Stimulated activated CD8-positive, alpha-beta memory T cell treated with anti-CD3 and anti-CD28 coated beads, Interleukin-12 subunit alpha, Interleukin-12 subunit beta, amount 100 ng/mL, for 4 hours (primary cell): ENCODE measurements at places on chromosomes 16 and 17.

DNA sequence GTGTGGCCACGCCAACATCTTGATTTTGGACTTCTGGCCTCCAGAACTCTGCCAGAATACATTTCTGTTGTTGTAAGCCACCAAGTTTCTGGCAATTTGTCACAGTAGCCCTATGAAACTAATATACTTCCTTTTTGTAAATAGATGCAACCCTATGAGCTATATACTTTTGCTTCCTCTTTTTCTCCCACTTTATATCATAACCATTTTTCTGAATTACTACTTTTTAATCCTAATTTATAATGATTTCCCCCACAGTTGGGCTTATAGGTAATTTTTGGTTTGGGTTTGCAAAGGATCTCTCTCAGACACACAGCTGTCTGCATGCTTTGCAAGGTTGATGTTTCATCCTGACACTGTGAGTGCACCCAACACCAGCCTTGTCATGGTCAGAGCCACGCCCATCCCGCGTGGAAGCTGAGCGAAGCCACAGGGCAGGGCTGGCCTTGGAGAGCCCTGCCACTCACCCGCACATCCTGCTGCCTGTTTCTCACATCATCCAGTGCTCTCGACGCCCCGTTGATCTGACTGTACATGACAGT lies 5.8 kb downstream of the TRIM25 start:
- DNase-seq: peak; percentile 10

DNA sequence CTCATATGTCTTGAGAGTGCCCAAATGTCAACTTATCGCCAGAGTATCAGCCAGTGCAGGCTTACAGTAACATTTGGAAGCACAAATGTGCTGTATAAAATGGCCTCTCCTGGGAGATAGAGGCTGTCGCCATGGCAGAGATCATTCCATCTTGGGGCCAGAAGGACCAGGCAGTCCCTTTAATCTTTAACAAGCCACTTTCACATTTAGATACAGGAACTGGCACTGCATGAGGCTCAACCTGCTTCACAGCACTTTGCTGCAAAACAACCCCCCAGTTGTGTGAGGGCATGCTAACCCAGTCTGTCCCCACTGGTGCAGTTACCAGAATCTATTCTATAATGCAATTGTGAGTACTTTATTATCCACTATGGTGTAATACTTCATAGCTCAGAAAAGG lies 4.7 kb upstream of the RFFL start:
- DNase-seq: no peak

DNA sequence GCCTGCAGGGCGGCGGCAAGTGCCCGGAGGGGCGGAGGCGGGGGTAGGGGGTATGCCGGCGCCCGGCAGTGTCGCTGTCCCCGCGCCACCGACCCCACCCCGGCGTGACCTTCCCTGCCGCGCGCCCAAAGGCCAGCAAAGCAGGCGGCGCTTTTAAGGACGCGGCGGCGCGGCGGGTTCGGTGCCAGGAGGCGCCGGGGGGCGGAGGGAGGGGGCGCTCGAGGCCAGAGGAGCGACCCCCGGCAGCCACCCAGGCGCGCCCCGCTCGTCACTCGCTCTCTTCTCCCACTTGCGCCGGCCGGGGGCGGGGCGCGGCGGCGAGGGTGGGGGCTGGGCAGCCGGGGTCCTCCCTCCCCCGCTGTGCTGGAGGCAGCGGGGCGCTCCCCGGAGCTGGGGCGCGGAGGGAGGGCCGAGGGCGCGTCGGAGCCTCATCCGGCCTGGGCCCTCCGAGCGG lies 8.6 kb upstream of the BAHCC1 start:
- no peak for DNase-seq

DNA sequence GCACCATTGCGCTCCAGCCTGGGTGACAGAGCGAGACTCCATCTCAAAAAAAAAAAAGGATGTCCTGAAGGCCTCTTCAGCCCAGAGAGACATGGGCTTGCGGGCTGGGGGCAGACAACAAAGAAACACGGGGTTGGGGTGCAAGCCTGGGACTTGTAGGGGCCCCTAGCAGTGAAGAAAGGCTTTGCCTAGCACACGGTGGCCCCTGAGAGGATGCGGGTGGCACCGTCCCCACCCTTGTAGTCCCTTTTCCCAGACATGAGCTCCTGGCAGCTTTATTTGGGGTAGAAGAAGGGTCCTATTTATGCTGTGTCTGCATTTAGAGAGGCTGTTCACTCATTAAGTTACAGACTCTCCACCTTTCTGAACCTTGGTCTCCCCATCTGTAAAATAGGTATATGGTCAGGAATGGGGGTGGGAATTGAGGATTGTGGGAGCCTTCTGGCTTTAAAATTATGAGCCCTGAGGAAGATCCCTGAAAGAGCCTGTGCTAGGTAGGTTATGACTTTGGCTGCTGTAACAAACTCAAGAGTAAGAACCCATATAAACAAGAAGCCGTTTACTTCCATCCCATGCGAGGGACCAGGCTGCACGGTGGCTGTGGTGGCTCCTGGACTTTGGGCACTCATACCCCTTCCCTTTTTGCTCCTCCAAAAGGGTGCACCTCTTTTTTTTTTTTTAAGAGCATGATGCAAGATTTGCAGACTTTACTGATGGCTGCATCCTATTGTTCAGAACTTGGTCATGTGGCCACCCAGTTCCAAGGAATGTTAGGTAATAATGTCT lies 20.6 kb upstream of the ADGRG1 start:
- no peak for DNase-seq

GRCh38 chr16:1053121-1053521 lies 19.4 kb upstream of the SSTR5 start:
- no peak for DNase-seq

GRCh38 chr17:65193716-65194293 lies 56.6 kb downstream of the RGS9 start:
- DNase-seq: no peak

GRCh38 chr16:12793120-12793864 lies 10.4 kb downstream of the CPPED1 start:
- DNase-seq: no peak

GRCh38 chr16:68064791-68065365 lies 20.3 kb upstream of the NFATC3 start:
- peak; percentile 40 for DNase-seq

DNA sequence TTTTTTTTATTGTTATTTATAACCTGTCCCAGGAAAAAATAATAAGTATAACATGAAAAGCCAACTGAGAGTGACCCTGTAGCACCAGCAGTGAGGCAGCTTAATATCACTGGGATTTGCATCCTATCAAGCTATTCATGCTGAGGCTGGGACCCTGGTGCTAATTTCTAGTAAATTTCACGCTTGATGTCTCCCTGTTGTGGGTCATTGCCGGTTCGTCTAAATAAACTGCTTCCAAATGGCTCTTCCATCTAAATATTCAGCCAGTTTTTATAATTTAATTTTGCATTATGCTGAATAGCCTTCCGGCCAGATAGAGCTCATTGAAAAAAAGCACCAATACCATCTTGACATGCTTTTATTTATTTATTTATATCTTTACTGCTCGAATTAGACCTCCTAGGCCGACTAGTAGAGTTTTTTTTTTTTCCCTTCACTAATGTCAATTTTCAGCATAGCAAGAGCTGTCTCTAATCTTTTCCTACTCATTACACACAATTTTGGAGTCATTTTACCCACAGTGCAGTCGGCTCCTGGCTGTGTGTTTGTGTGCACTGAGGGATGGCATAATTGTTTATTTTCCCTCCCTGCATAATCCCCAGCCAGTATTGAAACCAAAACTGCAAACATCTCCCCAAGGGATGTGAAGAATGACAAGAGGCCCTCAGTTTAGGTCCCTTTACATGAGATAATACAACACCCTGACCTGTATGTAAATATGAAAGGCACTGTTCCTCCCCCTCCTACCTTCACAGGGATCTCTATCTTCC lies 168.8 kb downstream of the AATF start:
- no peak for DNase-seq

DNA sequence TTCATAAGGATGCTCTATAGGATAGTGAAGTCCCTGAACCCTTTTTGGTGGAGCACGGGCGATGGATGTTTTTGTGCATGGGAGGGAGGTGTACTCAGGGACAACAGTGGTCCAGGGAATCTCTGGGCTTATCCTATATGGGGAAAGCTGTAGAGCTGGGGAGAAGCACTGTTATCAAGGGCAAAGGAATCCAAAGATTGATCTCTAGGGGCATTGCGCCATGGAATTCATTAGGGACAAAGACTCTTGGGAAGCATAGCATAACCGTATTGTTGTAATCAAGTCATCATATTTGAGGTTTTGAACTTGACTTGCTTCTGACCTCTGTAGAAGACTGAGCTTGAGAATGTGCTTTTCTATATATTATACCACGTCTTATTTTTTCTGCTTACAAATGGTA lies 172.9 kb upstream of the ZFHX3 start:
- no peak for DNase-seq

GRCh38 chr17:43479948-43480347 lies 3.8 kb upstream of the DHX8 start:
- no peak for DNase-seq

GRCh38 chr16:24539850-24540601 lies 660 bp downstream of the RBBP6 start:
- DNase-seq: peak; percentile 34

DNA sequence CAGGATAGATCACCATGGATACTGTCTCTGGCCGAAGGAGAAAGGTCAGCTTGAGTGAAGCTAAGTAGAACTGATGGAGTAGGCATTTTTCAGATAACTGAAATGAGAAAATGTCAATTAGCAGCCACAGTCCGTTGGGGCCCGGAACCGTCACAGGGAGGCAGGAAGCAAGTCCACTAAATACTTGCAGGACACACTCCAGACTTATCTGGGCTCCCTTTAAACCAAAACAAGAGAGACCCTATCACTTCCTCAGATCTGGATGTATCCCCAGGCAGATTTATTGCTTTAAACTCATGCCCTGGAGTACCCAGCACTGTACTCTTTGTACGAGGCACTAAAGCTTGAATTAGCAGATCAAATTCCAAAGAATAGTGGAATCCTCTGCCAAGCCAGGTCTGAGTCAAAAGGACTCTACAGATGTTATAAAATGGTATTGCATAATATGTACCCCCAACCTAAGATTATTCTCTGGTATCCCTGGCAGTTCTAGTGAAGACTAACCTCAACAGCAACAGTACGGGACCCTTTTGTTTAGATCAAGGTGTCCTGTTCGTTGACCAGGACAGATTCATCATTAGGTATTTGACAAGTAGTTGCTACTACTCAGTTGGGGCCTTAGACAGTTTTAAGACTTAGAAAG lies 8.1 kb downstream of the ZP2 start:
- no peak for DNase-seq

GRCh38 chr17:1628856-1629503 lies 346 bp upstream of the SLC43A2 start:
- peak; percentile 83 for DNase-seq

GRCh38 chr16:50497592-50497991 lies 50.6 kb upstream of the NKD1 start:
- DNase-seq: no peak

DNA sequence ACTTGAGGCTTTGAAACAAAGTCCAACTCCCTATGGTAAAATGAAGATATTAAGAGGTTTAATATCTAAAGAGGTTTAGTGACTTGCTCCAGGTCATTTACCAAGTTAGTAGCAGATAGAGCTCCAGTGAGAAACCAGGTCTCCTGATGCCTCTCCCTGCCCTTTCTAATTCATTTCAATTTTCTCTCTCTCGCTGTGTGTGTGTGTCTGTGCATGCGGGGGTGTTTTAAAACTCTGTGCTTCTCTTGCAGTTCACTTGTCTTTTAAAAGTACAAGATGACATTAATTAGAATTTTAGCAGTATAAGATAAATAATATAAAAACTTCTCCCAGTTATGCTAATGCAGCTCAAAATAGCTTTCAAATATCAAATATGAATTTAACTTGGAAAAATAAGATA lies 8.2 kb upstream of the ZP2 start:
- no peak for DNase-seq

- DNase-seq: no peak
These were observed 5.5 kb downstream of the USP6 start for GRCh38 chr17:5121186-5121841.

- no peak for DNase-seq
These were observed 65.8 kb upstream of the ENDOV start for GRCh38 chr17:80349151-80349651.

GRCh38 chr16:78566397-78567073 lies 467.1 kb downstream of the WWOX start:
- no peak for DNase-seq

DNA sequence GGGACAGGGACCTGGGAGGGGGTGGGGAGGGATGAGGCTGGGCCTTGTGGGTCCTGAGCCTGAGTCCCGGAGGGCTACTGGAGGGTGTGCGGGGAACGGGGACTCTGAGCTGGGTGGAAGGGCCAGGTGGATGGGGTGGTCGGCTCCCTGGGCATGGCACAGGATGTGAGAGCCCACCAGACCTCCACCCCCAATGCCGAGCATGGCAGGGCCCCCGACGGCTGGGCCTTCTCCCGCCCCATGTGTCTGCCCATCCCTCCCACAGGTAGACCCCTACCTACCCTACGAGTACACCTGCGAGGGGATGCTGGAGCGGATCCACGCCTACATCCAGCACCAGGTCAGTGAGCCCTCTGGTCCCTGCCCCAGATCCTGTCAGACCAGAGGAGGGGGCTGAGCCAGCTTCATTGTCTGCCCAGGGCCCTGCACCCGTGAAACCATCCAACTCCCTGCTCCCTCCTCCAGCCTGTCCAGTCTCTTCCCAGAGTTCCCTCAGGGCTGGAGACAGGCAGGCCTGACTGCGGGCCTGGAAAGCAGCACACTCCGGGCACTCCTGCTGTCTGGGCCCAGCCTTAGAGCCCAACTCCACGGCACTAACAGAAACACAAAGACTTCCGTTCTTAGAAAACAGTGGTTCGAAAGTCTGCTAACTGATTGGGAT lies 78.0 kb downstream of the MGAT5B start:
- DNase-seq: no peak

GRCh38 chr17:39090908-39091665 lies 60.4 kb downstream of the PLXDC1 start:
- DNase-seq: no peak

GRCh38 chr17:6994666-6995256 lies 1.1 kb upstream of the ALOX12 start:
- no peak for DNase-seq

DNA sequence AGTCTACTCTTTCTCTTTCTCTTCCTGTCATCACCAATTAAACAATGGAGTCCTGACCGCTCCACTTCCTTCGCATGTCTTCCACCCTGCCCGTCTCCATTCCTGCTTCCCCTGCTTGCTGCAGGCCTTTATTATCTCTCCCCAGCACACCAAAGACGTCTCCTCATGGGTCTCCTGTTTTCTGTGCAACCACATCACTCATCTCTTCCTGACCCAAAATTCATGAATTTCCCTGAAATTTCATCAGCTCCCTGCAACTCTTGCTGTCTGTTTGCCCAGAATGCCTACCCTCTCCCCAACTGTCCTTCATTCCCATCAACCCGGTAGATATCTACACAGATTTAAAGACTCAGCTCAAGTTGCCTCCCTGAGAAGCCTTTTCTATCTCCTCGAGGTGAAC lies 76.7 kb upstream of the ALOX12 start:
- DNase-seq: no peak

- no peak for DNase-seq
These were observed 74.3 kb upstream of the CES5A start for GRCh38 chr16:55949518-55949917.
